ENCODE measurements at places on chromosomes 3 and 15.

- DNase-seq: no peak
These were observed 38.2 kb downstream of the MB21D2 start for GRCh38 chr3:192879346-192880031.

GRCh38 chr3:27485866-27486265 is 1.7 kb upstream of the SLC4A7 start:
- DNase-seq: no peak

- no peak for DNase-seq
These were observed 204.8 kb downstream of the RSRC1 start for GRCh38 chr3:158314426-158315357.

DNA sequence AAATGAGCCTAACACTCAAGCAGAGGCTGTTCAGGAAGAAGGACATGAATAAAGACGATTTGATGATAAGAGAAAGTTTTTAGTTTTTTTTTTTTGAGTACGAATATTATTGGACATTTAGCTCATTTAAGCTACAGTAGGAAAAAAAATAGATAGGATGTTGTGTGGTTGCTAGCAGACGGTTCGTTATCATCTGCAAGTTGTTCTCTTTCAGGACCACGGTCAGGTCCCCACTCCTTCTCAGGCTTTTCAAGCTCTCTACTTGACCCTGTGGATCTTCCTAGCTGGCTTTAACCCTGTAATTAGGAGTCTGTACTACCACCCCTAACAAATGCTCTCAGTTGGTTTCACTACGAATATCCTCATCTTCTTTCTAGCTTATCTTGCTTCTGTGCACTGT is 1.1 kb downstream of the KCNH8 start:
- no peak for DNase-seq

- no peak for DNase-seq
These were observed 25.8 kb downstream of the CHRM5 start for GRCh38 chr15:33994005-33994615.

Measured in GM12891 (cell line).